Activated T-helper 17 cell treated with anti-CD3 and anti-CD28 coated beads, Interleukin-2, amount 50 U/mL, for 72 hours (primary cell): ENCODE measurements at places on chromosomes 5 and 9. TPM values are rescaled to one million over a fixed set of nuclear protein-coding genes. Genes with fewer than 3 reads are reported as not detected.

The IRX4 gene
- total RNA-seq, result not detected

The DBH gene
- total RNA-seq, result not detected

The PAIP2 gene
- 157 TPM for total RNA-seq

DNA sequence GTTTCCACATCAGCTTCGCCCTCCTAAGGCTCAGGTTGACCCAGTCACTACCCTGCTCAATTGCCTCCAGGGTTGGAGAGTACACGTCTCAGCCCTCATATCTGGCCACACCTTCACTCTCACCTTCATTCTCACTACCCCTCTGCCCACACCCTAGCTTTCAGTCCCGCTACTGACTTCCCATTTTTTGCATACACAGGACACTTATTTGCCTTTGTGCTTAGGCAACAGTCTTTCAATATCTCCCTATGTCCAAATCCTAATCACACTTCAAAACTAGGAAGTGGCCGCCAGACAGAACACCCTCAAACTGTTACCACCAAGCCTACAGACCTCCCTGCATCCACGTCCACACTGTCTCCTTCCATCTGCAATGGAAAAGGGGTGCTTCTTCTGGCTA lies 10.9 kb downstream of the MCTP1 start:
- ATAC-seq, result no peak

DNA sequence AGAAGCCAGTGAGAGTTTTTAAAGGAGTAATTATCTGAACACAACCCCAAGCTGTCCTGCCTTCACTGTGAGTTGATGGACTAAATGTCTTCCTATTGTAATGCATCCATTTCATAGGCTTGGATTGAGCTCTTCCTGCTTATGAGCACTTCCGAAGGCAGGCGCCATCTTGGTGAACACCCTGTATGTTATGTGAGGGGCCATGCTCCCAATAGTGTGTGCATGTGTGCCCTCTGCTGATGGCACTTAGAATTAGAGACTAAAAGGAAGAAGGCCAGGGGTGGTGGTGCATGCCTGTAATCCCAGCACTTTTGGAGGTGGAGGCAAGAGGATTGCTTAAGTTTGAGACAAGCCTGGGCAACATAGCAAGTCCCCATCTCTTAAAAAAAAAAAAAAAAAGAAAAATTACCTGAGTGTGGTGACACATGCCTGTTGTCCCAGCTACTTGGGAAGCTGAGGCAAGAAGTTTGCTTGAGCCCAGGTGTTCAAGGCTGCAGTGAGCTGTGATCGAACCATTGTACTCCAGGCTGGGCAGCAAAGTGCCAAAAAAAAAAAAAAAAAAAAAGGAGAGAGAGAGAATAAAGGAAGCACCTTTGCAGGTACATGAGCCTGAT lies 65.0 kb downstream of the C9orf152 start:
- no peak for ATAC-seq

- peak; percentile 29 for ATAC-seq
Observed at GRCh38 chr9:91163773-91164471, 197.8 kb downstream of the AUH start.

DNA sequence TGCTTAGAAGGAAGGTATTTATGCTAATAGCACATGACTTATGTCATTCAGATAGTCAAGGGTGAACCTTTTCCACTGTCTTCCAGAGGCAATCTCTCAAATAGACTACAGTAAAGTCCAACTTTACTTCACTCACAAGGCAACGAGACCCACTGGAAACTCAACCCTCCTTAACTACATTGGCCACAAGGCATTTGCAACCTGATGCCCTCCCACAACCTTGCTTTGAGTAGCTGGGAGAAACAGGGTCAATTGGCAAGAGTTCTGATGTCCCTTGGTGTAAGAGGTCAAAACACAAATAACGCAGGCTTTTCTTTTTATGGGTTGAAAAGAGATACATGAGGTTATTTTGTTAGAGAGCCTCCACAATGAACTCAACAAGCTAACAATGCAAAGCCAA lies 6.1 kb downstream of the GAS1 start:
- no peak for ATAC-seq

- no peak for ATAC-seq
Observed at GRCh38 chr5:73967347-73967746, 341.4 kb downstream of the ARHGEF28 start.
